Liver (tissue), 10 donors: ENCODE measurements at places on chromosomes 13 and 19. TPM values are rescaled to one million over a fixed set of nuclear protein-coding genes. Genes with fewer than 3 reads are reported as not detected.

Gene CADM4
- 2.8 TPM for total RNA-seq

Gene NOP53
- total RNA-seq: 38.3 TPM

Gene TEKTIP1
- total RNA-seq: 0.17 TPM

Gene IZUMO2
- total RNA-seq: not detected

DNA sequence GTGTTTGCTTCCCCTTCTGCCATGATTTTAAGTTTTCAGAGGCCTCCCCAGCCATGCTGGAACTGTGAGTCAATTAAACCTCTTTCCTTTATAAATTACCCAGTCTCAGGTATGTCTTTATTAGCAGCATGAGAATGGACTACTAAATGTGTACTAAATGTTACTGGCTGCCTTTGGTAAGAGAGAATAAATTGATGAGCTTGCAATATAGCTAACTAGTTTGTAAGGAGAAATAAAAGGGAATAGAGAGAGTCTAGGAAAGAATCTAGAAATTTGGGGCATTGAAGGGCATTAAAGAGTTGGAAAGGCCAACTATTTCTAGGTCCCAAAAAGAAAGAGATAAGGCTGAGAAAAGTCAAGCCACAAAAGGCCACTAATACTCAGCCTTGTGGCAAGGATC is 5.5 kb upstream of the SOHLH2 start:
- DNase-seq: no peak

GRCh38 chr13:73433890-73434289 is 375.1 kb downstream of the KLF5 start:
- DNase-seq: no peak

GRCh38 chr13:26062853-26063444 is 11.1 kb upstream of the SHISA2 start:
- no peak for DNase-seq

- no peak for DNase-seq
Observed at GRCh38 chr13:18962168-18962734, 219.4 kb downstream of the TUBA3C start.

DNA sequence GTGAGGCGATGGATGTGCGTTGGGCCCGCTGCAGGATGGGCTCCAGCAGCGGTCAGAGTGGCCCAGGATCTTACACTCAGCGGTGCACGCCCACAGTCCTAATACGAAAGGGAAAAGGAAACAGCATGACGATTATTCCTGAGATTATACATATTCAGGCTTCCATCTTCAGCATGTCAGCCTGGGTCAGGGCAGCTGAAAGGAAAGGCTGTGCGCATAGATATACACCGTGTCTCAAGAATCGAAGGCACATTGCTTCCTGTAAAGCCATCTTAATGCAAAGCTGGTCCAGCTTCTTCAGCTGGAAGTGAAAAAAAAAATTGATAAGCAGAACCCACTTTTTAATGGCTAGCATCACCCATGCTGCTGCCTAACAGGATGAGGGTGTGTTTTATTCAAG is 3.6 kb downstream of the PCDH8 start:
- DNase-seq: no peak

DNA sequence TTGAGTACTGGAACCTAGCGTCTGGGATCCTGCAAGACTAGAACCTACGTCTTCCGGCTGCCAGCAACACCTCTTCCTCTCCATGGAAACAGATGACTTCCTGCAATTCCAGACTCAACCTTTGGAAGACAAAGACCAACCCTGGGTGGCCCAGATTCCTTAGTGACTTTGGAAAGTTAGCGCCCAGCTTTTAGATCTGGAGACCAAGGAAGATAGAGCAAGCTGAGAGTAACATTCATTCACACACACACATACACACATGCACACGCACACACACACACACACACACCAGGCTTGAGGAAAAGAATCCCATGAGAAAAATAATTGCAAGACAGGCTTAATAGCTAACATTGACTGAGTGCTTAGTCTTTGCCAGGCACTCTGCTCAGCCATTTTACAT is 788.9 kb downstream of the UQCRFS1 start:
- DNase-seq: no peak

DNA sequence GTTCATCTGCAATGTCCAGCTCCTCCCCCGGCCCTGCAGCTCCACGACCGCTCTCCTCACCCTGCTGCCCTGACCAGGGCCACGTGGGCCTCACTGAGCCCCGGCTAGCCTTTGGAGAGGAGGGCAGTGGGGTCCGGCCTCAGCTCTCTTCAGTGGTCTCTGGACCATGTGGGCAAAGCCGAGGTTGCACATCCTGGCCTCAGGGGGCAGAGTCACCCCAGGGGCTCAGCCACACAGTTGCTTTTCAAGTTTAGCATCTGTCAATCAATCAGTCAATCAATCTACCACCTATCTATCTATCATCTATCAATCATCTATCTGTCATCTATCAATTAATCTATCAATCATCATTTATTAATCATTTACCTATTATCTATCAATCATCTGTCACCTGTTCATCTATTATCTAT is 3.0 kb upstream of the DIRAS1 start:
- DNase-seq: no peak

DNA sequence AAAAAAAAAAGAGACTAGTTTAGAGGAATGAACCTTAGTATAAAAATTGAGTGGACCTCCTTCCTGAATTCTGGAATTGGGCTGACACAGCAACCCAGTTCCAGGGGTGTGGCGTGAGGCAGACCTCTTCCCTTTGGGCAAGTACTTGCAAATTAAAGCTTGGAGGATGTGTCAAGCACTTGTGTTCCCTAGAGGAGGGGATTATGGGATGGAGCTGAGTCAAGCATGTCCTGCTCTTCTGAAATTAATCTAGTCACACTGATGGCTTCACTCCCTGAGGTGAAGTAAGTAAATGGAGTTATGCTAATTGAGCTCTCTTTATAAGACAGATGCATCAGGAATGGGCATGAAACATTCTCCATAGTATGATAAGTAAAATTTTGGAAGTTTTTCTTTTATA is 107.7 kb upstream of the HTR2A start:
- no peak for DNase-seq

DNA sequence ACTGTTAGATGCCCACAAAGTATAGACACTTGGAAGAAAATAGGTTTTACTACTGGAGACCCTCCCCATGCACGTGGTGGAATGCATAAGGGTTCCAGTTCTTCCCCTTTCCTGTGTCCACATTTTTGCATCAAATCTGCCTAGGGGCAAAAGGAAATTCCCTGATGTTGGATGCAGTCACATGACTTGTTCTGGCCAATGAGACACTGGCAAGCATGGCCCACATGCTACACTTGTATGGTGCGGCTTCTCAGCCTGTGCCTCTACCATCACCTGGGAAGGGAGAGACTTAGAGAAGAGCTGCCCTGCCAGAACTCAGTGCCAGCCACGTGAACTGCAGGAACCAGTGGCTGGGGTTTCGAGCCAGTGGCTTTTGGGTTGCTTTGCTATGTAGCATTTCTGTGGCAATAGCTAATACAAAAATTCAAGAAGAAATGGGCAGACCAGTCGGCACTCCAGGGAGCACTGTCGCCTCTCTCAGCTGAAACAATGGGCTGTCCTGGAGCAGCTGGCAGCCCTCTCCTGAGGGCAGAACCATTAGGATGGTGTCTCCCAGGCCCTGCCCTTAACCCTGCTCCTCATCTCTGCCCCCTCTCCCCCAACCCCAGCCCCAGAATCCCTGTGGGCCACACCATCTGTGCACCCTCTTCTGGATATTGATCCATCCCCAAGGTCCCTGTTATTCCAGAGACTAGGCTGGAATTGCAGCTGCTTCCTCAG is 634.0 kb downstream of the UQCRFS1 start:
- no peak for DNase-seq

GRCh38 chr19:43623889-43624670 is 4.7 kb upstream of the ZNF428 start:
- no peak for DNase-seq

- DNase-seq: no peak
Observed at GRCh38 chr13:34627509-34628208, 314.4 kb upstream of the NBEA start.

DNA sequence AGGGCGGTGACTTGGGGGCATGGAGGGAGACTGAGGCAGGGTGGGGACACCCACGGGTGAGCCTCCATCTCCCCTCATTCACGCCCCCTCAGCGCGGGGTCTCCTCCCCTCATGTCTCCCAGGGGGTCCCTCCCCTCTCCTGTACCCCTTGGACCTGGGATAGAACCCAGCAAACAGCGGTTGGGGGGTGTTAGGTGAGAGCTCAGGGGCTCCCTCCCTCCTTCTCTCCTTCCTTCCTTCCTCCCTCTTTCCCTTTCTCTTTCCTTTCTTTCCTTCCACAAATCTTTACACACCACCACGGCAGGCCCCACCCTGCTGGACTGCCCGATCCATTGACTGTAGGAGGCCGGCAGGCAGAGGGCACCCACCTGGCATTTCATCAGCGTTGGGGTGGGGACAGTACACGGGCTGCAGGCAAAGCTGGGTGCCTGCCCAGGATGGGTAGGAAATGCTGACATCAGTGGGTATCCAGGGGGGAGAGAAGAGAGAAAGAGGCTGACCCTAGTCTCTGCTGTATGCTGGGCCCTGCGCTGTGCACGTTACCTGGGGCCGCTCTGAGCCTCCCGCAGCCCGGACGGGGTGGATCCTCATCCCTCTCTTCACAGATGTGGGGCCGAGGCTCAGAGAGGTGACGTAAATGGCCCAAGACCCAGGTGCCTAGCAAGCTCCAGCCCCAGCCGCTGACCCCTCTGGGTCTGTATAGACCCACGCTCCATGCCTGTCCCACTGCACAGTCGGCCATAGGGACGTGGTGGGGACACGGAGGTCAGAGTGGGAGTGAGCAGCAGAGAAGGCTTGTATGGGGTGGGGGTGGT is 3.5 kb downstream of the SSC5D start:
- no peak for DNase-seq

GRCh38 chr13:95445131-95445530 is 107.4 kb upstream of the CLDN10 start:
- no peak for DNase-seq

GRCh38 chr13:112774829-112775565 is 85.2 kb downstream of the ATP11A start:
- DNase-seq: no peak
